ENCODE measurements at places on chromosomes 1 and 21. TPM values are rescaled to one million over a fixed set of nuclear protein-coding genes. Genes with fewer than 3 reads are reported as not detected.

GRCh38 chr1:178341261-178341956, 155.4 kb downstream of the CLEC20A start:
- H3K4me1 ChIP-seq: no peaks in the 10 kb centered on the region
- no peak overlapping the region for H3K4me3 ChIP-seq
- DNase-seq: no peak
- no peak overlapping the region for H3K27ac ChIP-seq

GRCh38 chr21:32036756-32037155, 163.9 kb downstream of the HUNK start:
- no peak overlapping the region for H3K4me3 ChIP-seq
- H3K27me3 ChIP-seq: peaks cover 8% of the 10 kb centered on the region
- H3K27ac ChIP-seq: no peak overlapping the region

- no peaks in the 10 kb centered on the region for H3K27me3 ChIP-seq
- H3K36me3 ChIP-seq: no peaks in the 10 kb centered on the region
- no peak for DNase-seq
- H3K27ac ChIP-seq: no peak overlapping the region
- no peak overlapping the region for H3K4me3 ChIP-seq
Observed at GRCh38 chr1:214864896-214865688, 217.4 kb upstream of the KCNK2 start.

The OR2T35 gene
- total RNA-seq: not detected

DNA sequence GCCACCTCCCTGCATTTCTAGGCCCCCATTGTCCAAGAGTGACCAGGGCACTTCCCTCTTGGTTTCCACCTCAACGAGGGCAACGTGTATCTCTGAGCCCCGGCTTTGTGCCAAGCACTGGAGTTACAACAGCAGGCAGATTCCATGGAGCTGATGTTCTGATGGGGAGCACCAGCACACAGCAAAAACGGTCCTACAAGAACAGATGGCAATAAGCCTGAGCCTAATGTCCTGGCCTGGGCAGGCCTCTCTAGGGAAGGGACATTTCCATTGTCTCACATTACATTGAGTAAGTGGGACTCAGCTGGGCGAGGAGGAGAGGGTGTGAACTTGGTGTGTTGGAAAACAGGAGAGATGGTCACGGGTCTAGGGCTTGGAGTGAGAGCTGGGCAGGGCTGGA, 27.2 kb upstream of the NPPB start:
- no peak overlapping the region for H3K4me3 ChIP-seq
- H3K27ac ChIP-seq: no peak overlapping the region
- no peak for DNase-seq
- H3K4me1 ChIP-seq: no peaks in the 10 kb centered on the region
- no peaks in the 10 kb centered on the region for H3K36me3 ChIP-seq

DNA sequence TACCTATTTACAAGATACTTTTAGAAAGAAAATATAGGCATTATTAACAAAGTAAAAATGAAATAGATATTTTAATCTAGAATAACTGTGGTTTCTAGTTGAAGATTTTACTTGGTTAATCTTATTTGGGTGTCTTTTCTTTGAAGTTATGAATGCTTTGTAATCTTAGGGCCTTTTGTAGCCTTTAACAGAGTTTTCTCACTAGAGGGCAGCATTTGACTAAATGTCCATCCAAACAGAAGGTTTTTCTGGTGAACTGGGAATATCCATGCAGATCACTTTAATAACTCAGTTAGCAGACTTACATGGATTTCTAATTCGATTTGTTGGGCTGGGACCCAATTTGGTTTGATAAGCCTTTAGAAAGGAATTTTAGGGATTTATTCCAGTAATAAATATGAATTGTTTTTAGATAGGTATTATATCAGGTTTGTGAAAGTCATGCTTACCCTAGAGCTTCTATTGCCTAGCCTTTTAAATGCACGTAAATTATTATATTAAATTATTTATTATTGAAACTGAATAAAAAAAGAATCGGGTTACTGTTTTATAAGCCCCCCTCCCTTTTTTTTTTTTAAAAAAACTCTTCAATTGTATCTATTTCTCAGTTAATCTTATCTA, 119.7 kb downstream of the ZNF326 start:
- no peaks in the 10 kb centered on the region for H3K4me1 ChIP-seq
- no peak overlapping the region for H3K4me3 ChIP-seq
- H3K36me3 ChIP-seq: no peaks in the 10 kb centered on the region
- H3K27me3 ChIP-seq: peaks cover 8% of the 10 kb centered on the region

Data from CD4-positive, alpha-beta T cell (primary cell).